Mucosa of descending colon (tissue), 3 donors: ENCODE measurements at places on chromosomes 16 and 17. TPM values are rescaled to one million over a fixed set of nuclear protein-coding genes. Genes with fewer than 3 reads are reported as not detected.

SLC47A1 gene
- 1.0 TPM for total RNA-seq

TAT gene
- 1.9 TPM for total RNA-seq

EFCAB13 gene
- total RNA-seq = 15.3 TPM

HBQ1 gene
- not detected for total RNA-seq

DPEP3 gene
- not detected for total RNA-seq

TMIGD1 gene
- 102 TPM for total RNA-seq

DNA sequence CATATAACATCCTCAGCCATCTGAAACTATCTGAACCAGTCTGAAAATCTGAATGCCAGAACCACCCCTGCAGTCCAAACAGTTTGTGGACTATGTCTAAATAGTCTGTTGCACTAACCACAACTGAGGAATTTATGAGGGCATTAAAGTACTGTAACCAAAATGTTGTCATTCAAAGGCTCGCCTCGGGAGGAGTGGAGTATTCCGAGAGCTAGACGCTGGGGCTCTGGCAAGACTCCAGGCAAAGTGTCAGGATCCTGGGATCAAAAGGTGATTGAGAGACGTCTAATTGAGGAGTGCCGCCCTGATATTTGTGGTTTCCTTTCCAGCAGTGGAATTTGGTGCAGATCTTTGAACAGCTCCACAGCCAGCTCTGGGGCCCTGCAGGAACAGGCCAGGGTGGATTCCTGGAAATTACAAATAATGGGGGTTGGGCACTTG lies 142.9 kb upstream of the MYOCD start:
- no peak for DNase-seq

DNA sequence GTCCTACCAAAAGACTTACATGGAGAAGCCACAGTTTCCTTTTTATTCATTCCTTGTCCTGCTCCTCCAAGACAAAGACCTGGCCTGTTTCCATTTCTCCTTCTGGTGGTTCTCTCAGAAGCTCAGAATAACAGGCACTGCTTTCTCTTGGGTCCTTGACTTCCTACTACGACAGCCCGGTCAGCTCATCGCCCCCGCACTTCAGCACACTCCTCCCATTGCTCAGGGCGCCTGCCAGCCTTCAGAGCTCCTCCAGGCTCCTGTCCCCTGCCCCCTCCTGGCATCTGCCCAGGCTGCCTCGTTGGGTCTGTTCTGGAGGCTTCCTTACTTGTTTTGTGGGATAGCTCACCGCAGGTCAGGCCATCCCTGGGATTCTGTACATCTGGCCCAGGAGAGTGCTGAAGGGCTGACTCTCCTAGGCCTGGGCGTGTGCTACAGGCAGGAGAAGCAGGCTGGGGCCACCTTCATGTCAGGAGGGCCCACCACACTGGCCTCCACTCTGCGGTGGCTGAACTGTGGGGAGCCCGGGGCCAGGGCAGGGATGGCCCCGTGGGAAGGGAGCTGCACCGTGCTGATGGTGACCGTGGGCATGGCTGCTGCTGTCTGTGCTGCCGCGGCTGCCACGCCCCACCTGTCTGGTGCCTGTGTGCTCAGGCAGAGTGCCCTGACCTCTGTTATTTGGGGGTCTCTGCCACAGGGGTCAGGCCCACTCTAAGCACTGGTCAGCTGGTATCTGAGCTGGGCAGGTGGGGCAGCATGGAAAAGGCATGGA lies 17.7 kb downstream of the TCF25 start:
- no peak for DNase-seq
